MM.1S (cell line): ENCODE measurements at places on chromosomes 2 and 18.

DNA sequence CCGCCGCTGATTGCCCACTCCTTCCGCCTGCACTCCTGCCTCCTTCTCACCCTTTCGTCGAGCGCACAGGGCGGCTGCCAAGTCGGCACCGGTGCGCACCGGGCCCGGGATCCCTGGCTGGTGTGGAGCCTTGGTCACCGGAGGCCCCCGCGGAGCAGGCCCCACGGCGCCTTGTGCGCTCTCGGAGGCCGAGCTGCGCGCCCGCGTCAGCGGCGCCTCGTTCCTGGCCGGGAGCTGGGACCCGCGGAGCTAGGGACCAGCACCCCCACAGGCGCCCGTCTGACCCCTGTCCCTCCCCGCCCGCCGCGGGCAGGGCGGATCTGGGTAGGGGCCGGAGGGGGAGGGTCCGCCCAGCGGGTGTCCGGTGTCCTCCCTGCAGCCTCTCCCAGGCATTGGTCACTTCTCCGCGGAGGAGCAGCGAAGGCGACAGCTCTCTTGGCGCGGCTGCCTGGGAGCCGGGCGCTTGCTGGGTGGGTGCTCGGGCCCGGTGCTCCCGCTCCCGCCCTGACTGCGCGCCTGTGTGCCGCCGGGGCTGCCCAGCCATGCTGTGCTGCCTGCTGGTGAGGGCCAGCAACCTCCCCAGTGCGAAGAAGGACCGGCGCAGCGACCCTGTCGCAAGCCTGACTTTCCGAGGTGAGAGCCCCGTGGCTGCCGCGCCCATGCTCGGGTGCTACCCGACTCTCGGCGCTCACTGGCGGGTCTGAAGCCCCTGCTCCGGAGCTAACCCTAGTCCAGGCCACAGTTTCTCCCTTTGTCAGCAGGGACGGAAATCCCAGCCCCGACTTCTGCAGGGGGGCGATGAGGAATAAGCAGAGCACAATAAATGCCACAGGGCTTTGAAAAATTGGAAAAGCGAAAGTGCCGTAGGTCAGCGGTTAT, 13.2 kb downstream of the DYSF start:
- no peak overlapping the region for H3K27ac ChIP-seq
- peak overlapping the region; percentile 71 for H3K4me3 ChIP-seq
- H3K36me3 ChIP-seq: no peaks in the 10 kb centered on the region
- no peaks in the 10 kb centered on the region for H3K4me1 ChIP-seq

GRCh38 chr2:127197475-127198385, 22.4 kb downstream of the CYP27C1 start:
- DNase-seq: peak; percentile 67
- H3K4me3 ChIP-seq: peak overlapping the region; percentile 55
- no peaks in the 10 kb centered on the region for H3K4me1 ChIP-seq
- H3K36me3 ChIP-seq: no peaks in the 10 kb centered on the region

GRCh38 chr18:33573193-33573592, 4.8 kb upstream of the ASXL3 start:
- no peak overlapping the region for H3K4me3 ChIP-seq
- no peaks in the 10 kb centered on the region for H3K36me3 ChIP-seq
- DNase-seq: no peak
- no peak overlapping the region for H3K27ac ChIP-seq
- H3K4me1 ChIP-seq: 0 out of 2 replicates have a peak, but pooled peaks cover 9% of the 10 kb centered on the region
- no peaks in the 10 kb centered on the region for H3K27me3 ChIP-seq

DNA sequence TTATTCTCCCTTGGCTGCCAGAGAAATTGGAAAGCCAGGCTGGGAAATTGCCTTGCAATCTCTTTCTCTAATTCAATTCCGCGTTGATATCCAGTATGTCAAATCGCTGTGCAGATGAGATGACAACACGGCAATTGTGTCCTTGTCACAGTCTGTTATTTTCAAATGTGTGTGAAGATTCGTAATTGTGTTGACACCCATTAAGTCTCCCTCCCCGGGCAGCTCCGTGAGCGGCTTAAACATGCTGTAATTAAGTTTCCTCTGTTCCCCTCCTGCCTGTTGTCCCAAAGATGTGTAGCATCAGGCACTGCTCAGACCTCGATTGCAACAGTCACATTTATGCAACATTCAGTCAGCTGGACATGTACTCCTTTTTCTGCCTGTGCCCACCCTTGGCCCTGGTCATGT, 209.5 kb downstream of the LPIN1 start:
- DNase-seq: no peak
- H3K27me3 ChIP-seq: no peaks in the 10 kb centered on the region
- H3K4me1 ChIP-seq: no peaks in the 10 kb centered on the region
- no peak overlapping the region for H3K4me3 ChIP-seq

DNA sequence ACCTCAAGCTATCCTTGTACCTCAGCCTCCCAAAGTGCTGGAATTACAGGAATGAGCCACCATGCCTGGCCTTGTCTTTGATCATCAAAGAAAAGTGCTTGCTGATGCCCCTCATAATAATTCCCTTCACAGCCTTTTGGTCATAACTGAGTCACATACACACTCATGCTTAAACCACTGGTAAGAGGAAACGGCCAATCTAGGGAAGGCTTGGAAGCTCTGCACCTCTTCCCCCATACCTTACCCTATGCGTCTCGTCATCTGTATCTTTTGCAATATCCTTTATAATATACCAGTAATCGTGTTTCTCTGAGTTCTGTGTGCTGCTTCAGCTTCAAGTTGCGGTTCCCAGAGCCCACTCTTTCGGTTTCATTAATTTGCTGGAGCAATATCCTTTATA, 4.8 kb upstream of the RNF138 start:
- peaks cover 12% of the 10 kb centered on the region for H3K4me1 ChIP-seq
- no peak for DNase-seq
- H3K36me3 ChIP-seq: no peaks in the 10 kb centered on the region
- no peaks in the 10 kb centered on the region for H3K27me3 ChIP-seq

GRCh38 chr2:8120506-8120860, 561.4 kb upstream of the ID2 start:
- no peaks in the 10 kb centered on the region for H3K36me3 ChIP-seq
- peaks cover 7% of the 10 kb centered on the region for H3K4me1 ChIP-seq
- H3K27ac ChIP-seq: no peak overlapping the region
- H3K27me3 ChIP-seq: no peaks in the 10 kb centered on the region
- no peak for DNase-seq
- H3K4me3 ChIP-seq: no peak overlapping the region

DNA sequence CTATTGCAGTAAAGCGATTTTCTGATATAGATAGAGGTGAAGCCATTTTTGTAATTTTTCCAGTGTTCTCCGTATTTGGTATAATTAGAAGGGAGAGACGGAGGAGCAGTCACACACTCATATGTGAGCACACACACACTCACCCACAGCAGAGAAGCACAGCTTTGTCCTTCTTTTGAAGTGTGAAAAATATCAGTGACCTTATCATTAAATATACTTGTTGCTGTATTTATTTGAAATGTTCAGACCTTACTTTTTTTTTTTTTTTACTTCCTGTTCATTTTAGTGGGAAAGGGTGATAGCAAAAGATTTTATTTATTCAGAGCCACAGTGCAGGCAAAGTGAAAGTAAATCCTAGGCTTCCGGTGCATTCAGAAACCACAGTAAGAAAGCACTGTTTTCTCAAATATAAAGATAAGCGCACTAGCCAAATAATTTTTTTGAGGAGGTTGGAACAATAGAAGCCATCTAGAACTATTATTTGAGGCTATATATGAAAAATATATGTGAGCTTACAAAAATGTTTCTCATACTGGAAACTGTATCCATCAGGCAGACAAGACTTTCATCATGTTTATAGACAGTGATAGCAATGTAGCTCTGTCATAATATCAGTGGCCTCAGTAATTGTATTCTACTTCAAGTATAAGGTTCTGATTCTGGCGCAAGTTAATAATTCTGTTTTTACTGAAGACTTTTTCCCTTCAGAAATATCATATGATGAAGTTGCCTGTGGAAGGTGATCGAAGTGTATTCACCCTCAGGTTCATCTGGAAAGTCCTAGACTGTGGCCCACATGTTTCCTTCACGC, 37.2 kb downstream of the TSHZ1 start:
- no peak overlapping the region for H3K27ac ChIP-seq
- H3K4me3 ChIP-seq: no peak overlapping the region
- DNase-seq: peak; percentile 18
- H3K36me3 ChIP-seq: no peaks in the 10 kb centered on the region
- no peaks in the 10 kb centered on the region for H3K27me3 ChIP-seq

DNA sequence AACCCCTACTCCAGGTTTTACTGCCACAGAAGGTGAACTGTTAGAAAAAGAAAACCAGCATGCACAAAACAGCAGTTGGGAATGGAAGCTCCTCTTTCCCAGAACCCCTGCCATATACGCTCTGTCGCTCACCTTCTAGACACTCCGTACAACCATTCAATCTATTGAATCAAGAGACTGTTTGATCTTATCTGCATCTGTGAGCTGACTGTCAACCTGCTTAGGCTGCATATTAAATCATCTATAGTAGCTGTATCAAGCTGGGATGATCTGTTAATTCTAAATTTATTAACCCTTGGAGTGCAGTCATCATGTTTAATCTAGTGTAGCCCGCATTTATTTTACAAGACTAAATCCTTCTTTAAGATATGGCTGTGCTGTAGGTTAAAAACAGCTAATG, 13.6 kb upstream of the BCL11A start:
- H3K4me3 ChIP-seq: no peak overlapping the region
- no peaks in the 10 kb centered on the region for H3K36me3 ChIP-seq
- no peak overlapping the region for H3K27ac ChIP-seq
- 0 out of 2 replicates have a peak, but pooled peaks cover 7% of the 10 kb centered on the region for H3K27me3 ChIP-seq

GRCh38 chr2:141393214-141393545, 737.6 kb downstream of the LRP1B start:
- DNase-seq: no peak
- H3K27me3 ChIP-seq: no peaks in the 10 kb centered on the region
- no peaks in the 10 kb centered on the region for H3K36me3 ChIP-seq
- H3K4me1 ChIP-seq: no peaks in the 10 kb centered on the region

GRCh38 chr2:156480376-156480775, 44.2 kb downstream of the GPD2 start:
- no peaks in the 10 kb centered on the region for H3K27me3 ChIP-seq
- no peaks in the 10 kb centered on the region for H3K36me3 ChIP-seq
- peak; percentile 55 for DNase-seq
- H3K27ac ChIP-seq: no peak overlapping the region

GRCh38 chr2:128489526-128490273, 171.0 kb upstream of the HS6ST1 start:
- no peak for DNase-seq
- H3K4me1 ChIP-seq: no peaks in the 10 kb centered on the region
- no peak overlapping the region for H3K4me3 ChIP-seq
- H3K27ac ChIP-seq: no peak overlapping the region

DNA sequence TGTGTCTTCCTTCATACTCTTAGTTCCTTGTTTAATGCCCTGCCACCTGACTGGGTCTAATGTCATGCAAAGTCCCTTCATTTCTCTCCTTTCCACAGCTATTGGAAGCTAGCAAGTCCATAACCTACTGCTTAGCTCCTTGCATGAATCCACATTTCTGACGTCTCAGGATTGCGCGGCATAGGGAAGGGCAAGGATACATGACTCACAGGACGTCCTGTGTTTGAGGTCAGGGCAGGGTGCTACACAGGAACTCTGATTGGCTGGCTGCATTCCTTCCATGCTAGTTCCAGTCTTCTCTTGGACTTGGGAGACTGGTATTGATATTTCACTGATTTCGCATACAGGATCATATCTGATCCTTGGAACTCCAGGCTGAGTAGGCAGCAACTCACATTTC, 137.9 kb downstream of the CDH2 start:
- no peak overlapping the region for H3K27ac ChIP-seq
- DNase-seq: no peak
- H3K27me3 ChIP-seq: no peaks in the 10 kb centered on the region
- no peak overlapping the region for H3K4me3 ChIP-seq
- no peaks in the 10 kb centered on the region for H3K36me3 ChIP-seq
- H3K4me1 ChIP-seq: no peaks in the 10 kb centered on the region

- H3K27me3 ChIP-seq: no peaks in the 10 kb centered on the region
- H3K4me1 ChIP-seq: no peaks in the 10 kb centered on the region
- H3K4me3 ChIP-seq: no peak overlapping the region
- DNase-seq: no peak
- H3K36me3 ChIP-seq: no peaks in the 10 kb centered on the region
- H3K27ac ChIP-seq: no peak overlapping the region
Observed at GRCh38 chr2:96153991-96154431, 8.8 kb upstream of the DUSP2 start.

GRCh38 chr2:118269408-118270051, 181.3 kb downstream of the INSIG2 start:
- no peak overlapping the region for H3K27ac ChIP-seq
- no peaks in the 10 kb centered on the region for H3K36me3 ChIP-seq
- DNase-seq: no peak
- H3K4me1 ChIP-seq: no peaks in the 10 kb centered on the region

- no peak overlapping the region for H3K27ac ChIP-seq
- peak; percentile 18 for DNase-seq
- no peaks in the 10 kb centered on the region for H3K27me3 ChIP-seq
- no peaks in the 10 kb centered on the region for H3K36me3 ChIP-seq
- no peak overlapping the region for H3K4me3 ChIP-seq
Observed at GRCh38 chr2:23673830-23674679, 252.9 kb downstream of the ATAD2B start.

GRCh38 chr18:62569081-62569655, 46.3 kb downstream of the ZCCHC2 start:
- H3K36me3 ChIP-seq: no peaks in the 10 kb centered on the region
- no peak for DNase-seq
- no peaks in the 10 kb centered on the region for H3K4me1 ChIP-seq
- 0 out of 2 replicates have a peak, but pooled peaks cover 2% of the 10 kb centered on the region for H3K27me3 ChIP-seq

- H3K27me3 ChIP-seq: no peaks in the 10 kb centered on the region
- H3K27ac ChIP-seq: no peak overlapping the region
- H3K4me3 ChIP-seq: no peak overlapping the region
- no peaks in the 10 kb centered on the region for H3K4me1 ChIP-seq
- no peaks in the 10 kb centered on the region for H3K36me3 ChIP-seq
- DNase-seq: no peak
Observed at GRCh38 chr18:38250971-38251370, 685.4 kb upstream of the CELF4 start.

- no peak for DNase-seq
- 0 out of 2 replicates have a peak, but pooled peaks cover 5% of the 10 kb centered on the region for H3K4me1 ChIP-seq
- H3K4me3 ChIP-seq: no peak overlapping the region
- H3K27me3 ChIP-seq: no peaks in the 10 kb centered on the region
Observed at GRCh38 chr2:47221946-47222345, 66.8 kb upstream of the STPG4 start.

- no peak overlapping the region for H3K27ac ChIP-seq
- H3K4me1 ChIP-seq: no peaks in the 10 kb centered on the region
- no peaks in the 10 kb centered on the region for H3K27me3 ChIP-seq
- H3K4me3 ChIP-seq: no peak overlapping the region
- H3K36me3 ChIP-seq: no peaks in the 10 kb centered on the region
Observed at GRCh38 chr2:49309461-49309860, 155.1 kb upstream of the FSHR start.
